Skeletal muscle cell (primary cell): ENCODE measurements at places on chromosomes 7 and 10.

- no peak for DNase-seq
Observed at GRCh38 chr7:137850571-137850970, 3.8 kb upstream of the DGKI start.

DNA sequence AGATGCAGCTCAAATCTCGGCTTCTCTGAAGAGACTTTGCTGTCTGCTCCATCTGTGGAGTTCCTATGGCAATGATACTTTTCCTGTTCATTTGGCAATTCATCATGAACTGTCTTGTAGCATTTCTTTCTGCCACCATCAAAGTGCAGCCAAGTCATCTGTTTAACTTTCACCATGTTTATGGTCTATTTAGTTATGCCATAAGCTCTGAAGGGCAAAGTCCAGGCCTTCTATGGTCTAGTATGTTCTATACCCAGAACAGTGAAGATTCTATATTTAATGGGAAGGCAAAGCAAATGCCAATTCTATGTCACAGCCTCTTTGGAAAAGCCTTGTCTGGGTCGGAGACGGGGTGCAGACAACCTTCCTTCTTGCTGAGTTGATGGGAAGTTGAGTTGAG is 472.6 kb downstream of the PLXNA4 start:
- no peak for DNase-seq

GRCh38 chr10:62996925-62997324 is 136.2 kb upstream of the NRBF2 start:
- DNase-seq = no peak

DNA sequence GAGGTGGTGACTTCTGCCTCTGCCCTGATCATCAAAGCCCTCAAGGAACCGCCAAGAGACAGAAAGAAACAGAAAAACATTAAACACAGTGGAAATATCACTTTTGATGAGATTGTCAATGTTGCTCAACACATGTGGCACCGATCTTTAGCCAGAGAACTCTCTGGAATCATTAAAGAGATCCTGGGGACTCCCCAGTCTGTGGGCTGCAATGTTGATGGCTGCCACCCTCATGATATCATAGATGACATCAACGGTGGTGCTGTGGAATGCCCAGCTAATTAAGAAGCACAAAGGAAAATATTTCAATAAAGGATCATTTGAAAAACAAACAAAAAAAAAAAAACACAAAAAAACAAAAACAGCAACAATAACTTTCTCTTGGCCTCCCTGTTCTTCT is 59.5 kb upstream of the TOMM7 start:
- DNase-seq = no peak

- DNase-seq = peak; percentile 5
Observed at GRCh38 chr7:121385800-121386179, 10.3 kb downstream of the FAM3C start.

DNA sequence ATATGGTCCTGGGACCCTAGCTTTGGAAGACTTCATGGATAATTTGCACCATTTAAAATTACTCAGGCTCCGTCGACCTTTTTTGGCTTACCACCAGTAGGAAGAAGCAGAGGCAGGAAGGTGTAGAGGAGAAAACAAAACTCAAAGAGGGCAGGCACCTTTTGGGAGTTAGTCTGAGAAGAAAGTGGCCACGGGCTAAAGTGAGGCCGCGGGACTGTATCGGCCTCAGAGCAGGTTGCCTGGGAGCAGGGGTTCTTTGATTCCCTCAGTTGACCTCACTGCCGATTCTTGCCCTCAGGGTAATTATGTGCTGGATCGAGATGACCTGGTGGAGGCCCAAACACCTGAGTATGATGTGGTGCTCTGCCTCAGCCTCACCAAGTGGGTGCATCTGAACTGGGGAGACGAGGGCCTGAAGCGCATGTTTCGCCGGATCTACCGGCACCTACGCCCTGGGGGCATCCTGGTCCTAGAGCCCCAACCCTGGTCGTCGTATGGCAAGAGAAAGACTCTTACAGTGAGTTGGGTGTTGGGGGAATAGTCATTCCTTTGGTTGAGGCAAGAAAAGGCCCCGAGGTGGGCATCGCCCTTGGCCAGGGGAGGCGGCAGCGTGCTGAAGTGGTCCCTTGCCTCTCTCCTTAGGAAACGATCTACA is 3.1 kb downstream of the MEPCE start:
- no peak for DNase-seq

DNA sequence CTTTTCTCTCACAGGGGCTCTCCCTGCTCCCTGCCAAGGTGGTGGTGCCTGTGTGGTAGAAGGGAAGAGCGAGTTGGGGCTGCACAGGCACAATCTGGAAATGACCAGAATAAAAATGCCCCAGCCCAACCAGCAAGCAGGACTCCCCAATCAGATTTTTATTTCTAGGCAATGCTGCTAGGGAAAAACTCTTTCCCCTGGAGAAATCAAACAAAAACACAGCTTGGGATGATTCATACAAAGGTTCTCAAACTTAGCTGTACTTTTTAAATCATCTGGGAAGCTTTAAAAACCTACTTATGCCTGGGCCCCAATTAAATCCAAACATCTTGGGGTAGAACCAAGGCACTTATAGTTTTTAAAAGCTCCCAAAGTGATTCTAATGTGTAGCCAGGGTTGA is 243.2 kb downstream of the HTR7 start:
- no peak for DNase-seq

- DNase-seq = no peak
Observed at GRCh38 chr10:49700997-49701396, 21.5 kb downstream of the C10orf53 start.

DNA sequence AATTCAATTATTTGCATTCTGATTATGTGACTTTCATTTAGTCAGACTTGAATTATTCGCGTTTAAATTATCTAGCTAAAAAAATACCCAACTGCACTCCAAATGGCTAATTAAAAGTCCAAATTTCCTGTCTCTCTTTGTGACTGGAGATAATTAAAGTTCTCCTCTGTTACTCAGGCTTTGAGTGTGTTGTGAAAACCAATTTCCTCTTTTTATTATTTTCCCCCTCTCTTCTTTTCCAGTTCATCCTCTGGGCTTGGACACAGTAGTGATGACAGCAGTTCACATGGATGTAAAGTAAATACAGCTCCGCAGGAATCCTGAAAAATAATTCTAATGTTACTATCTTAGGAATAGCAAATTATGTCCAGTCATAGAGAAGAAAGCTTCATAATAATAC is 80.6 kb downstream of the SNX10 start:
- DNase-seq = no peak

DNA sequence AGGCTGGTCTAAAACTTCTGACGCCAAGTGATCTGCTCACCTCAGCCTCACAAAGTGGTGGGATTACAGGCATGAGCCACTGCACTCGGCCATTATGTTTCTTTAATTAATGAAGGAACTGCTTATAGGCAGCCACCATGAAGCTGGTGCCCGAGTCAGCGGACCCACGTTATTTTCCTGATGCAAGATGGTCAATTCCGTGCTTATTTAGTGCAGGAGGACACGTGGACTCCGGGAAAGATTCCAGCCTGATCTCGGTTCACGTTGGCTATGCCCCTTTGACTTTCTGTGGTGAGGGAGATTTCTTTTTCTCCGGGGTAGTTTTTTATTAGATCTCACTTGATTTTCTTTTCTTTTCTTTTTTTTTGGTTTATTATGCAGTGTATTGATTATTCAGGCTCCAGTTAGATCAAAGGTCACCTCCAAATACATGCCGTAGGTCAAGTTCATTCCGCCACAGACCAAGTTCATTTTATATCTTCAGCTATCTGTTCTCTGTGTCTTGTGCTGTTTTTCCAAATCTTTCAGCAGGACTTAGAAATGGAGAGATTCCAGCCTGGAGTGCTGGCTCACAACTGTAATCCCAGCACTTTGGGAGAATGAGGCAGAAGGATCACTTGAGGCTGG is 8.3 kb downstream of the CAMK1D start:
- no peak for DNase-seq

GRCh38 chr7:90568213-90568612 is 27.9 kb upstream of the CDK14 start:
- no peak for DNase-seq

GRCh38 chr10:11863353-11864109 is 40.4 kb downstream of the PROSER2 start:
- DNase-seq = no peak

- DNase-seq = no peak
Observed at GRCh38 chr10:84567133-84567532, 238.7 kb downstream of the CCSER2 start.

DNA sequence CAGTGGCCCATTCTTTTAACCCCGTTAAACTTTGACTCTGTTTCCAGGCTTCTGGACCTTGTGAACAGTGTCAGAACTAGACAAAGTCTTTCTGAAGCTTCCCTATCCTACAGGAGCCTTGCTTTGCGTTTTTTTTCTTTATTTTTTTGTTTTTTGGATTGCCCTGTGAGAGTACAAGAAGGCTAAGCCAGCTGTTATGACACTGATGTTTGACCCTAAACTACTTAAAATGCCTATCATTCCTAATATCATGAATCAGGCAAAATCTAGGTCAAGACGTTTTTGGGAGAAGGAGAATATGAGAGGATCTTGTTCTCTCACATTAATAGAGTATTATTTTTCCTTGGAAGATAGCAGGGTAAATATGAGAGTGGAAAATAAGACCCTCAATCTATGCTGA is 79.8 kb downstream of the EPDR1 start:
- DNase-seq = no peak

DNA sequence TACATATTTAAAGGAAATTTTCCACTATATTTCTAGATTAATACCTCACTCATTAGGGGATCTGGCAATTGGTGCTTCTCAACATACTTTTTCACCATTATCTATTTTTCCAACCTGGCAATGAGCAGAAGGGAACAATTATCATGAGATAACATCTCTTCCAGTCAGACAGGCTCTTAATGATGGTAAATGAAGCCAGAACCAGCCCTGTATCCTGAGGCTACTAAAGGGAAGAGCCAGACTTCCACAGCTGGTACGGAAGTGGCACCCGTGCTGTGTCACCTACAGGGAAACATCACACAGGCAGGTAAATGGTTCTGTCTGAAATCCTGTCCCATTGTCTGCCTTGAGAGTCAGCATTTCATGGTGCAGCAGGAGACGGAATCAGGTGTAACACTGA is 75.9 kb downstream of the ELMO1 start:
- no peak for DNase-seq

DNA sequence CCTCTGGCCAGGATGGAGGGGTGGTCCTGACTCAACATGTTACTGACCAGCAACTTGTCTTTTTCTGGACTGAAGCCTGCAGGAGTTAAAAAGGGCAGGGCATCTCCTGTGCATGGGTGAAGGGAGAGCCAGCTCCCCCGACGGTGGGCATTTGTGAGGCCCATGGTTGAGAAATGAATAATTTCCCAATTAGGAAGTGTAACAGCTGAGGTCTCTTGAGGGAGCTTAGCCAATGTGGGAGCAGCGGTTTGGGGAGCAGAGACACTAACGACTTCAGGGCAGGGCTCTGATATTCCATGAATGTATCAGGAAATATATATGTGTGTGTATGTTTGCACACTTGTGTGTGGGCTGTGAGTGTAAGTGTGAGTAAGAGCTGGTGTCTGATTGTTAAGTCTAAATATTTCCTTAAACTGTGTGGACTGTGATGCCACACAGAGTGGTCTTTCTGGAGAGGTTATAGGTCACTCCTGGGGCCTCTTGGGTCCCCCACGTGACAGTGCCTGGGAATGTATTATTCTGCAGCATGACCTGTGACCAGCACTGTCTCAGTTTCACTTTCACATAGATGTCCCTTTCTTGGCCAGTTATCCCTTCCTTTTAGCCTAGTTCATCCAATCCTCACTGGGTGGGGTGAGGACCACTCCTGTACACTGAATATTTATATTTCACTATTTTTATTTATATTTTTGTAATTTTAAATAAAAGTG is 6.0 kb downstream of the PLAU start:
- DNase-seq = no peak

- DNase-seq = no peak
Observed at GRCh38 chr10:88236121-88236743, 346.9 kb downstream of the RNLS start.

- no peak for DNase-seq
Observed at GRCh38 chr10:92638037-92638436, 45.1 kb downstream of the KIF11 start.

GRCh38 chr10:63427013-63427412 is 38.8 kb downstream of the JMJD1C start:
- no peak for DNase-seq

- DNase-seq = no peak
Observed at GRCh38 chr10:124291001-124291701, 127.6 kb downstream of the OAT start.

GRCh38 chr7:115968171-115968570 is 62.4 kb downstream of the TFEC start:
- DNase-seq = no peak

GRCh38 chr7:124702385-124702784 is 63.2 kb downstream of the GPR37 start:
- DNase-seq = no peak

- no peak for DNase-seq
Observed at GRCh38 chr7:143042159-143042789, 9.9 kb upstream of the OR6V1 start.

DNA sequence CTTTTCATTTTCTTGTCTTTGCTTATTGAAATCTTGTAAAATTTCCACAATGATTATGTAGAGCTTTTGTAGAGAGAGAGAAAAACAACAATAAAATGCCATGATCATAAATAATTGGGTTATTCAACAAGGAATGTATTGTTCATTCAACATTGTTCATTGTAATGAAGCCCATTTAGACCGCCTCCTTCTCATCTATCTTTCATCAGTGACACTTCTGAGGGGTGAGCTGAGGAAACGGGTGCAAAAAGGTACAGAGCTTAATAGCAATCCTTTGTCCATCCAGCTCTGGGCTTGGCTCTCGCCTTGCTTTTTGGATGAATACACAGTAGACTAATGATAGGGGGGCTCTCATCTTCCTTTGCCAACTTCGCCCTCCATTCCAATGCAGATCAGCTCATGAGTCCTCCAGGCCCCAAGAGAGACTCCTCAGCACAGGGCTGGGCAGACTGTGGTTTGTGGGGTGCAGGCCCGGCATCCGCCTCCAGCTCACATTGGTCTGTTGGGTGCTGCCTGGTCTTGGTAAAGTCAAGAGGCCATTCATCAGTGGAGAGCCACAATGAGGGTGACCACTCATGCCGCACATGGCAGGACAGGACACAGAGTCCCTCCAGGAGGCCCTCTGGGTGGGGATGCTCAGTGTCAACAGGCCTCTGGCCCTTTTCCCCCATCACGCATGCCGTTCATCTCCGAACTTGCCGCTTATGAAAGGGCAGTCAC is 17.9 kb upstream of the PPA1 start:
- DNase-seq = no peak

- no peak for DNase-seq
Observed at GRCh38 chr10:93852476-93853095, 41.2 kb upstream of the SLC35G1 start.

- DNase-seq = no peak
Observed at GRCh38 chr10:70492786-70493659, 14.5 kb downstream of the PALD1 start.

DNA sequence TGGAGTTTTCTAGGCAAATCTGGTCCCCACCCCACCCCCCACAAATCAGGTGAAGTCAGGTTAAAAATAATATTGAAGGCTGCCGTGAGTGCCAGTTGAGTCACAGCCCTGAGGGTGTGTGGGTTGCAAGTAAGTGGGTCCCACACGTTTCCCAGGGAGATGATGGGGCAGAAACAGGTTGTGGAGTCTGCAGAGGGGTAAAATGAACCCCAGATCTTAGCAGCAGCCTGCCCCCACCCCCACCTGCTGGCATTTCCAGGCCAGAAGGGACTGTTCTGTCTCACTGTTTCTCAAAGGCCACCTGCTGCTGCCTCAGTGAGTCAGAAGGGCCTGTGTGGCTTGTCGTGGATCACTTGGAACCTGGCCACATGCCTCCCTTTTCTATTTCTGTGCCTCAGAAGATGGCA is 59.8 kb upstream of the SMNDC1 start:
- DNase-seq = no peak
